Regular cardiac myocyte (primary cell): ENCODE measurements at places on chromosomes 4 and X. TPM values are rescaled to one million over a fixed set of nuclear protein-coding genes. Genes with fewer than 3 reads are reported as not detected.

Gene SH3D19
- 13.4 and 19.2 TPM in 2 replicates for total RNA-seq

Gene HTRA3
- total RNA-seq: 0.58 and 1.1 TPM in 2 replicates

Gene TMEM144
- total RNA-seq: 5.2 and 9.9 TPM in 2 replicates

Gene SYP
- total RNA-seq: 0.19 and 0.28 TPM in 2 replicates

Gene NRK
- total RNA-seq: under 0.01 and 0.56 TPM in 2 replicates

Gene TMEM156
- under 0.01 and 0.58 TPM in 2 replicates for total RNA-seq

Gene CAPN6
- total RNA-seq: under 0.01 TPM in 1 of 2 replicates, not detected in the other

Gene ATP7A
- 13.2 and 17.8 TPM in 2 replicates for total RNA-seq

Gene CLCN4
- 3.1 and 3.9 TPM in 2 replicates for total RNA-seq

Gene FUNDC2
- 42.4 and 59.8 TPM in 2 replicates for total RNA-seq

Gene TLR6
- 2.3 and 2.5 TPM in 2 replicates for total RNA-seq

Gene CSN1S1
- total RNA-seq: not detected in 2 replicates

Gene MAGEB1
- total RNA-seq: not detected in 2 replicates
